Right hindlimb (tissue), 1 donor: ENCODE measurements at places on chromosomes 4 and X.

DNA sequence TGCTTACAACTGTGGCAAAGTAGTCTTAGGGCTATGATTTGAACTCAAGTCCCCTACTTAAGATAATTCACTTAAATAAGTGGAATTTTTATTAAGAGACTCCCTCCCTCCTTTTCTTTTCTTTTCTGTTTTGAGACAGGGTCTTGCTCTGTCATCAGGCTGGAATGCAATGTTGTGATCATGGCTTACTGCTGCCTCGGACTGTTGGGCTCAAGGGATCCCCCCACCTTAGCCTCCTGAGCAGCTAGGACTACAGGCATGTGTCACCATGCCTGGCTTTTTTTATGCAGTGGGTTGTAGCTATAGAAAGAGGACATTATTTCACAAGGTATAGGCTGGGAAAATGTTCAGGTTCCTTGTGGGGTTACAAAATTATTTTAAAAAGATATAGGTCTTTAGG is 19.2 kb downstream of the DIAPH2 start:
- DNase-seq: no peak

DNA sequence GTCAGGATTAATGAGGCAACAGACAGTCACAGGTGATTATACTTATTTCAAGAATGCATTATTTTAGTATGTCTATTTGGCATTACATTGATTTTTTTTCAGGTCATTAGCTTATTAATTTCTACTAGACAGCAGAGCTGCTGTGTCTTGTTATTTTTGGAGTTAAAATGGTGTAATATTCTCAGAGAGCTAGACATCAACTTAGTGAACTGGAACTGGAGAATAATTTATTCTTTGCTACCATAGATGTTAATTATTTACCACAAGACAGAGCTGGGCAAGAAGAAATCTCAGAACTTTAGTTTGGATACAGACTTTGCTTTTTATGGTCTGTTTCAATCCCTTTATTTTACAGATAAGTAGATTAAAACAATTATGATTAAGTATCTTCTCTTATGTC is 10.2 kb upstream of the HPGD start:
- no peak for DNase-seq

DNA sequence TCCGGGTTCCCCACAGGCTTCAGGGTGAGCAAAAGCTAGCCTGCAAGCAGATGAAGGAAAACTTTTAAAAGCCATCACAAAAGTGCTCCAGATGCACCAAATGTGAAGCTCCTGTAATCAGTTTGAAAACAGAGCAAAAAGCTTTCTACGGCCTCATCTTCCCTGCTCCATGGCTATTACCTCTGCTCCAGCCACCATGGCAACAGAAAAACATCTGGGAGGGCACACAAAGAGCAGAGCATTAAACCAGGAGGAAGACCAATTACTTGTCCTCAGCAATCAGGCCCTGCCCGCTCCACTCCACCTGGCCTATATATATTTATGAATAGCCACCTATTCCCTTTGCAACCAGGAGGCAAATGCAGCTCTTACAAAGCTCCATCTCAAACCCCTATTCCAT is 33.6 kb downstream of the TMEM154 start:
- DNase-seq: no peak

DNA sequence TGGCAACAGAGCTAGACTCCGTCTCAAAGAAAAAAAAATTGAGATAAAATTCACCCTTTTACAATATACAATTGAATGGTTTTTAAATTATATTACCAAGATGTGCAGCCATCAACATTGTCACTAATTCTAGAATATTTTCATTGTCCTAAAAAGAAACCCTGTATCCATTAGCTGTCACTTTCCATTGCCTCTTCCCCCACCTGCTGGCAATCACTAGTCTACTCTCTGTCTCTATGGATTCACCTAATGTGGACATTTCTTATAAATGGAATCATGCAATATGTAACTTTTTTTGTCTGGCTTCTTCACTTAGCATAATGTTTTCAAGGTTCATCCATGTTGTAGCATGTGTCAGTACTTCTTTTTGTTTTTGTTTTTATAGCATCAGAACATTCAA is 20.8 kb downstream of the ABHD18 start:
- DNase-seq: no peak

- DNase-seq: no peak
Measured at GRCh38 chrX:66876776-66877175, 237.9 kb upstream of the EDA2R start.

DNA sequence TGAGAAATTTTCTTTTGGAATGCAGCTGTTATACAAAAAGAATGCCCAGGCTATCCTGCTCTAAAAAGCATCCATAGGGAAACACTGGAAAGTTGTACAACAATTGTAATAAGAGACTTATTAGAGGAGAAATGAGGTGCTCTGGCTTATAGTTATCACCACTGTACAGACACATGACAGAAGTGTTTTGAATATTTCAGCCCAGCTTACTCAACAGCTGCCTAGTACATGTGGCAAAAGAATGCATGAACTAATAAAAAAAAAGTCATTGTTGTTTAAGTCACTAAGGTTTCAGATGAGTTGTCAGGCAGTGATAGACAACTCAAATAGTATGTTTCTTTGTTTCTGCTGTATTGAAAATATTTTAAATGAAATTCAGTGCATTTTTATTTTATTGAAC is 307.7 kb downstream of the GPM6A start:
- DNase-seq: no peak

DNA sequence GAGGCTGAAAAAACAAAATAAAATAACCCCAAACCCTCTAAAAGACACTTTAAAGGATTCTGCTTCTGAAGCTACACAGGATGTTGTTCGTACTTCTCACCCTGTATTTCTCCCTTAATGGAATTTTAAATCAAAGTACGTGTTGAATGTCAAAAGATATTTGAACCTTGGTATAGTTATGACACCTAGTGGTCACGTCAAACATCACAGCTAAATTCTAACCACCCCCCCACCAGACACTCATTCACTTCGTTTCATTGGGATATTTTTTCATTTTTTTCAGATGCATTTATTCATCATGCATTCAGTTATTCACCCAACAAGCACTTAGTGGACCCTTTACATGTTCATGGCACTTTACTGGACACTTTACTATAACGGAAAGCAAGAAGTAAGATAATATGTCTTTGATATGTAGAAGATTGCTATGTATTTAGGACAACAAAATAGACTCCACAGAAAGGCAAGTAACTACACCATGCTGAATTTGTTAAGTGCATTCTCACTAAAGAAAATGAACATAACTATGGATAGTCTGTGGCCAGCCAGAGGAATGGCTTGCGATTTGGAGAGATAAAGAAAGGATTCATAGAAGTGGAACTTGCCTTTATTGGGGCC is 62.5 kb upstream of the GPR174 start:
- DNase-seq: no peak

DNA sequence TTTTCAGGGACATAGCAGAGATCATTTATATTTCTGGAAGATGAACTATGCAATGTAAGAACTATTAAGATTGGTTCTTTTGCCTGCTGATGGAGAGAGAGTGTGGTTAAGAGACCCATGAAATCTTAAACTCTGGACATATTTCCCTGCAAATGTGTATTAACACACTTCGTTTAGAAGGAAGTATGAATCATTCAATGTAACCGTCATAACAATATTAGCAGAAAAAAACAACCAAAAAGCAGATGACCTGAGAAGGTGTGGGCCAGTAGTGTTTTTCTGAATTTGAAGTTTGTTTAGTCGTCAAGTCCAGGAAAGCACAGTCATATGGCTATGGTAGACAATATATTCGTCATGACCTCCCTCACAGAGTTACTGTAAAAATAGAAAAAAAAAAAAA is 2.5 kb upstream of the TMPRSS11D start:
- no peak for DNase-seq

DNA sequence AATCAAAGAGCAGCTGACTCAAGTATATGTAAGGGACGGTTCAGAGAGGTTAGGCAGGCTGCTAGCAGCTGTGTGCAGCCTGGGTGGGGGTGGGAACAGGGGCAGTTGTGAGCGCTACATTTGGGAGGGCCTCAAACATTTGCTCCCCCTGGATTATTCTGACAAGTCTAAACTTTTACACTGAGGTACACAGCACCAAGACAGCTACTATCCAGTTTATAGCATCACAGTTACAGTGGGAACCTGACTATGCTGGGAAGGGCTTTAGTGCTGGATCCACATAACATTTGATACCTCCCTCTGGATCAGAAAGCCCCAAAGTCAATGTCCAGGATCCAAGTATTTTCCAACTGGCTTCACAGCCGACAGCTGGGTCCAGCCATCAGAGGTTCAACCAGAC is 55.8 kb upstream of the GIMD1 start:
- DNase-seq: peak; percentile 74

DNA sequence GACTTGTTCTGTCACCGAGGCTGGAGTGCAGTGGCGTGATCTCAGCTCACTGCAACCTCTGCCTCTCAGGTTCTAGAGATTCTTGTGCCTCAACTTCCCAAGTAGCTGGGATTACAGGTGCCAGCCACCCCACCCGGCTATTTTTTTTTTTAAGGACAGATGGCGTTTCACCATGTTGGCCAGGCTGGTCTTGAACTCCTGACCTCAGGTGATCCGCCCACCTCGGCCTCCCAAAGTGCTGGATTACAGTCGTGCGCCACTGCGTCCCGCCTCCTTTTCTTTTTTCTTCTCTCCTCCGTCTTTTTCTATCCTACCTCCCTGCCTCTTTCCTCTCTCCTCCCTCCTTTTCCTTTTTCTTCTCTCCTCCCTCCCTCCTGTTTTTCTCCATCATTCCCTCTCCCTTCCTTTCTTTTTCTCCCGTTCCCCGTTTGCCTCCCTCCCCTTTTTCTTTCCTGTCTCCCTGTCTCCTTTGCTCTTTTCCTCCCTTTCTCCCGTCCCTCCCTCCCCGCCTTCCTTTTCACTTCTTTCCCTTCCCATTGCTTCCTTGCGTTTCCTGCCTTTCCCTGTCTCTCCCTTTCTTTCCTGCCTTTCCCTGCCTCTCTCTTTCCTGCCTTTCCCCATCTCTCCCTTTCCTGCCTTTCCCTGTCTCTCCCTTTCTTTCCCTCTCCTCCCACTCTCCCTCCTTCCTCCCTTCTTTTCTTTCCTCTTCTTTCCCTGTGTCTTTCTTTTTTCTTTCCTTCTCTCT is 2.1 kb upstream of the SLC25A6 start:
- no peak for DNase-seq

GRCh38 chrX:28591542-28591941 is 4.3 kb downstream of the IL1RAPL1 start:
- no peak for DNase-seq

DNA sequence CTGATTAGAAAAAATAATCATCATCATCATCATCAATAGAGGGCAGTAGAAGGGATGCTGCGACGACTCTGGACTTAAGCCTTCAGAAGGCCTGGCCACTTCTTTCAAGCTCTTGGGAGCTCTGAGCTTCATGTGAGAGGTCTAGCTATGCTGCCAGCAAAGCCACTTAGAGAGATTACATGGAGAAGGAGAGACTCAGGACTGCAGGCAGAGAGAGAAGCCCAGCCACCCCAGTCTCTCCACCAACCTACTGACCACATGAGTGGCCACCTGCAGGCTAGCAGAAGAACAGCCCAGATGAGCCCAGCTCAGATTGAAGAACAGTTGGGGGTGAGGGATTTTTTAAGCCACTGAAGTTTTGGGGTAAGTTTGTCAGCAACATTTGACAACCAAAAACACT is 17.1 kb upstream of the TMEM150C start:
- DNase-seq: no peak

DNA sequence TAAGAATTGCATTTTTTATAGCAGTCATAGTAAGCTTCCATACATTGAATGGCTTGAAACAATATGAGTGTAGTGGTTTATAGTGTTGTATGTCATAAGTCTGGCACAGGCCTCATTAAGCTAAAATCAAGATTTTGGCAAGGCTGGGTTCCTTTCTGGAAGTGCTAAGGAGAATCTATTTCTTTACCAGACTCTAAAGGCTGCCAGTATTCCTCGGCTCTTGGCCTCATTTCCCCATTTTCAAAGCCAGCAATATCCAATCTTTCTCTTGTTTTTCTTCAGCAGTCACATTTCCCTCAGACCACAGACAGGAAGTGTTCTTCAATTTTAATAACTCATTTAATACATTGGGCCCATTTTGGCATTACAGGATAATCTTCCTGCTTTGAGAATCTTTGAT is 1155.5 kb upstream of the PABPC4L start:
- DNase-seq: no peak

DNA sequence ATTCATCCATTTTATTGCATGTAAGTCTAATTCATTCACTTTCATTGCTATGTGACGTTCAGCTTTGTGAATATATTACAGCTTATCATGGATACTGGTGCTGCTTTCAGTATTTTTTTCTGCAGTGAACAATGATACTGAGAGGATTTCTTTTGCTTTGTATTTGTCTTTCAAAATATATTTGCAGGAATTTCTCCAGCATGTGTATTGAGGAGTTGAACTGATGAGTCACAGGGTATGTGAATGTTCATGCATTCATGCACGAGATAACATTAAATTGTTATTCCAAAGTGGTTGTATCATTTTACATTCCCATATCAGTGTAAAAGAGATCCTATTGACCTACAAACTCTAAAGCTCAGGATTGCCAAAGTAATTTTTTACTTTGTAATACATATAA is 283.8 kb upstream of the ARSJ start:
- no peak for DNase-seq

GRCh38 chrX:40008791-40009461 is 88.8 kb downstream of the BCOR start:
- DNase-seq: peak; percentile 56

DNA sequence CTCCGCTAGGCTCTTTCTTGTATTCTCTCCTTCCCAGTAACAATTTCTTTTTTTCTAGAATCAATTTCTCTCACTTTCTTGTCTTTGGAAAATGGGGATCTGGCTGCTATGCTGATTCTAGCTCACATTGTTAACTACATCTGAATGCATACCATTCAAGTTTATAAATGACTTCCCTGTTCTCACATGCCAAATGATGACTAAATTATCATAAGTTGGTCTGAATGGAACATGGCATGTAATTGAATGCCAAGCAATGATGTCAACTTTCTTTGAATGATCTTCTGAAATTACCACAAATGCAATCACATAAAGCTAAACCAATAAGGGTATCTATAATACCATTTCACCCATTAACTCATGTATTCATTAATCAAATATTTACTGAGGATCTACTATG is 2.7 kb upstream of the ITM2A start:
- DNase-seq: no peak

- DNase-seq: no peak
Measured at GRCh38 chr4:112266823-112267222, 18.9 kb downstream of the TIFA start.

DNA sequence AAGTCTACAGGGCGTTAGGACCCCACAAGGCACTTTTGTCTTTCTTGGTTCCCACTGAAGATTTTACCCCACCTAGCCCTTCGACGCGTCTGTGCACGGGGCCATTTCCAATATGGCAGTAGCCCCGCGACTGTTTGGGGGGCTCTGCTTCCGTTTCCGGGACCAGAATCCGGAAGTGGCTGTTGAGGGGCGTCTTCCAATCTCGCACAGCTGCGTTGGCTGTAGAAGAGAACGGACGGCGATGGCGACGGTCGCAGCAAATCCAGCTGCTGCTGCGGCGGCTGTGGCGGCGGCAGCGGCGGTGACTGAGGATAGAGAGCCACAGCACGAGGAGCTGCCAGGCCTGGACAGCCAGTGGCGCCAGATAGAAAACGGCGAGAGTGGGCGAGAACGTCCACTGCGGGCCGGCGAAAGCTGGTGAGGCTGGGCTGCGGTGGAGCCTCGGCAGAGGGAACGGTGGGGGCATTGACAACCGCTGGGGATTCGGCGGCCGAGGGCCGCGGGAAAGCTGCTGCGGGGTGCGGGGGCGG is at the start of gene USP11:
Gene USP11 (plus strand): TSS at position 207 of the 530 bp plus-strand sequence. CDS start 35 bp downstream, at position 242.
- DNase-seq: peak; percentile 82
